ENCODE measurements at places on chromosomes 6 and 20.

- no peak for DNase-seq
Measured at GRCh38 chr20:3777716-3778629, 3.3 kb downstream of the SPEF1 start.

DNA sequence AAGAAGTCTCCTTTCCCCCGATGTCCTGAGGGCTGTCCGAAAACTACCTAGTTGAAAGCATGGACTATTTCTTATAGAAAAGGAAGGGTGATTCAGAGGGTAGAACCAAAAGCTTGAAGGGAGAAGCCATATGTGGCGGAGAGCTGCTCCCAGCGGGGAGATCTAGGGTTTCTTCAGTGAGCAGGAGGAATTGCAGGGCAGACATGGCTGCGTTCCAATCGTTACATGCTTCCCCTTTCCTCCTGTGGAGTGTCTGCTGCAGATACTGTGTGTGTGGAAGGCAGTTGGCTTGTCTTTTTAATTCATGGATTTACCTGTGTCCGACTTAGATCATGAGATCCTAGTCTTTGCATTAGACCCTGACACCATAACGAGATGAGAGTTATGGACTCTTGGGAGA lies 799.5 kb downstream of the QKI start:
- no peak for DNase-seq

DNA sequence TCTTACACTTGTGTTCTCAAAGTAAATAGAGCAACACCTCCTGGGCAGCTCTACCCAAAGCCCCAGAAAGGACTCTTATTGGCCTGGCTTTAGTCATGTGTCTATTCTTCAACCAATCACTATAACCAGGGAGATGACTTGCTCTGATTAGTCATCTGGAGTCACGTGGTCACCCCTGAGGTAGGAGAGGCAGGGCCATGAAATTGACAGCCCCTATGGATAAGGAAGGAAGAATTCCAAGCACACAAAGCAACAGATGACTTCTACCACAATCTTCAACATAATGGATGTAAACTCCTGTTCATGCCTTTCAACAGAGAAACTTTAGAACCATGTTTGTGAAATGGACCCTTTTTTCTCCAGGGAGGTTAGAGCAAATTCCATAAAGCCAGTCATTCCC lies 24.6 kb upstream of the EYA2 start:
- no peak for DNase-seq

- DNase-seq, result no peak
Measured at GRCh38 chr6:17714879-17715851, 8.4 kb upstream of the NUP153 start.

GRCh38 chr6:129617986-129618385 lies 92.0 kb downstream of the ARHGAP18 start:
- DNase-seq, result no peak

DNA sequence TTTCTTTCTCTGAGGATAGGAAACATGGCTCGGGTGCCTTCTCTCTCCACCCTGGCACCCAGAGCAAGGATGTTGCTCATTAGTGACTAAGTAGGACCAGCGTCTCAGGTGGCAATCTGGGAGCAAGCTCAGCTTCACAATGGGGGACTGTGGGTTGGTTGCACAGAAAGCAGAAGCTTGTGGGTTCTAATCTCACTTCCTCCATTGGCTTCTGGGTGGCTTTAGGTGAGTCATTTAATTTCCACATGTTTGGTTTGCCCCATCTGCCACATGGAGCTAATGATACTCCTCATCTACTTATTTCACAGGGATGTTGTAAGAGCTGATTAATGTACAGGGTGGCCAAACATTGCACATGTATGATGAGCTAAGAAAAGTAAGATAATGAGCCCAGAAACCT lies 54.8 kb upstream of the AKIRIN2 start:
- peak; percentile 13 for DNase-seq

GRCh38 chr6:131255911-131256310 lies 120.6 kb downstream of the AKAP7 start:
- no peak for DNase-seq

GRCh38 chr20:54127855-54128574 lies 45.8 kb downstream of the CYP24A1 start:
- DNase-seq, result no peak

- DNase-seq, result no peak
Measured at GRCh38 chr6:99501762-99502161, 13.5 kb downstream of the USP45 start.

DNA sequence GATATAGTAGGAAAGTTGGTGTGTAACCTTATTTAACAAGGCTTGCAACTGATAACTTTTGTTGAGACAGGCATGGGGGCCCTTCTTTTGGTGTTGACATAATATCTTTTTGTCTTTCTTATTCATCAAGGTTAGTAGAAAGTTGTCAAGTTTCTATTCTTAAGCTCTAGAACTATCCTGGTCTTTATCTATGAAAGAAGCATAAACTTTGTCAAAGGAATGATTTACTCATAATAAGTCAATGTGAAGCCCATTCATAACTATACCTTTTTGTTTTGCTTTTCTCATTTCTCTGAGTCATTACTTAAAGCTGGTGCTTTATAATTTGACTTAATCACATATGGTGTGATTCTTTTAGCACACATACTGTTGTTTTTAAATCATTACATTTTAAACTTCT lies 312.4 kb downstream of the UTRN start:
- DNase-seq, result no peak

- DNase-seq, result no peak
Measured at GRCh38 chr20:63873477-63873971, 8.5 kb downstream of the TPD52L2 start.

DNA sequence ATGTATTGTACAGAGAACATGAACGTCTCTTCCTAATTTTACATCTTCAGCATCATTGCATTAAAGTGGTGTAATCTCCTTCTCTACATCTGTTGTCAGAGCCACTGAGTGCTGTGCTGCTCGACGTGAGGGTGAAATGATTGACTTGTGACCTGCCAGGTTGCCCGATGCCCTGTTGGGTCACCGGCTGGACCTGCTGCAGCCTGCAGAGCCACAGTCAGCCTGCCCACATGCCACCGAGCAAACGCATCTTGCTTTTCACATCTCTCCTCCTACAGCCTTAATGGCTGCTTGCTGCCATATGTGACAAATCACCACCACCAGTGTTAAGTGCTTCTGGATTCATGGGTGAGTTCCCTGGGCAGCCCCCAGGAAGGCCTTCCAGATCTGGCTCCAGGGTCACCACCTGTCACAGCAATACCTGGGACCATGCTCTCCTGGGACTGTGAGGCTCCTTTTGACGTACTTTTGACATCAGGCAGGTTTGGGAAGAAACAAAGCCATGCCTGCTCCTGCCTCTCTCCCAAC lies 80.3 kb downstream of the ASXL1 start:
- no peak for DNase-seq

- DNase-seq, result no peak
Measured at GRCh38 chr6:68701159-68701558, 66.1 kb downstream of the ADGRB3 start.

- DNase-seq, result no peak
Measured at GRCh38 chr20:39381595-39381994, 419.5 kb downstream of the DHX35 start.

GRCh38 chr20:23214903-23215302 lies 128.8 kb upstream of the CD93 start:
- no peak for DNase-seq

DNA sequence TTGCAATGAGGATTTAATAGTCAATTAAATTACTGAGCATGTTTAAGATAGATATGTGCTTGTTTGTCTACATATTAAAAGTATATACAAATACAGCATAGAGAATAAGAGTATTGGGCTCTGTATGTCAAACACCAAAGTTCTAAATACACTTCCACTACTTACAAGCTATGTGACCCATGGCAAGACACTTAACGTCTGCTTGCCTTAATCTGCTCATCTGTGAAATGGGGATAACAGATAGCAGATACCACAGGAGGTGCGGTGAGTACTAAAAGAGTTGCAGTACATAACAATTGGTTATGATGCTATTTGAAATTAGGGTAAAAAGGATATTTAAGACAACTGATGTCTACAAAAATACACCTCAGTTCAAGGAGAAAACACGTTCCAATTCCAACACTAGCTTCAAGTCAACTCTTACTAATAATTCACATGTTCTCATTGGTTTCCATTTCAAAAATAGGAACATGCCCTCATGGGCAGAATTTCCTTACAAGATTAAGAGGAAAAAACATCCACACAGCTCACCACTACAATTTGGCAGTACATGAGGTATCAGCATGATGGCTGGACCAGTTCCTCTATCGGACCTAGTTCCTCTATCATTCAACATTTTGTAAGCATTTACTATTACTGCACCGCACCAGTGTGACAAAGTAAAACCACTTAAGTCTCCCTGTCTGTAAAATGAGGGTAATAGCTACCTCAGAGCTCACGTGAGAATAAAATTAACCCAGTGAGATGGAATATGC lies 101.1 kb downstream of the SMLR1 start:
- no peak for DNase-seq

GRCh38 chr6:105882828-105883227 lies 203.3 kb upstream of the PRDM1 start:
- no peak for DNase-seq

All from activated T-helper 9 cell treated with anti-CD3 and anti-CD28 coated beads, Interleukin-2, amount 50 U/mL, for 16 hours (primary cell).